Colonic mucosa (tissue), 4 donors: ENCODE measurements at places on chromosomes 7 and 10. TPM values are rescaled to one million over a fixed set of nuclear protein-coding genes. Genes with fewer than 3 reads are reported as not detected.

DNA sequence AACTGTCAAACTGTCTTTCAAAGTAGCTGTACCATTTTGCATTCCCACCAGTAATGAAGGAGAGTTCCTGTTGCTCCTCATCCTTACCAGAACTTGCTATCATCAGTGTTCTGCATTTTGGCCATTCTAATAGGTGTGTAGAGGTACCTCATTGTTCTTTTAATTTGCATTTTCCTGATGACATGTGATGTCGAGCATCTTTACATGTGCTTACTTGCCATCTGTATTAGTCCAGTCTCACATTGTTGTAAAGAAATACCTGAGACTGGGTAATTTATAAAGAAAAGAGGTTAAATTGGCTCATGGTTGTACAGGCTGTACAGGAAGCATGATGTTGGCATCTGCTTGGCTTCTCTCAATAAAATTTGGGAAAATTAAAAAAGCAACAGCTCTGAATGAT is 38.7 kb upstream of the EEPD1 start:
- DNase-seq = no peak

- no peak for DNase-seq
Observed at GRCh38 chr7:138546064-138546619, 86.1 kb downstream of the TRIM24 start.

DNA sequence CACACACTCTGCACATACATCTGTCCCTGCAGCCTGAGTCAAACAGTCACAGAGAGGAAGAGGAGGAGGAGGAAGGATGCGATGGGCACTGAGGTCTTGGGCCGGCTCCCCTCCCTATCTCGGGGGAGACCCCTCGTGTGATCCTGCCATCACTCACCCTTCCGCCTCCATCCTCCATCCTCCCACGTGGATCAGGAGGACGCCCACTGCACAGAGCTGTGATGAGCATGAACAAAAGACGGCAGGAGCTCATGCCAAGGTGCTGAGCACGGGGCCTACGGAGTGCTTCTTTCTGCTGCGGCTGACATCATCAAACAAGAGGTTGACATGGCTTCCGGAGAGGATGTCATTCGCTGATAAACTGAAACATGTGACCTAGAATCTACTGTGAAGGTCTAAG is 68.0 kb downstream of the DIP2C start:
- DNase-seq = no peak

GRCh38 chr7:73577627-73578341 is 595 bp downstream of the TBL2 start:
- DNase-seq = peak; percentile 43

- no peak for DNase-seq
Observed at GRCh38 chr10:77111611-77112550, 525.7 kb downstream of the KCNMA1 start.

DNA sequence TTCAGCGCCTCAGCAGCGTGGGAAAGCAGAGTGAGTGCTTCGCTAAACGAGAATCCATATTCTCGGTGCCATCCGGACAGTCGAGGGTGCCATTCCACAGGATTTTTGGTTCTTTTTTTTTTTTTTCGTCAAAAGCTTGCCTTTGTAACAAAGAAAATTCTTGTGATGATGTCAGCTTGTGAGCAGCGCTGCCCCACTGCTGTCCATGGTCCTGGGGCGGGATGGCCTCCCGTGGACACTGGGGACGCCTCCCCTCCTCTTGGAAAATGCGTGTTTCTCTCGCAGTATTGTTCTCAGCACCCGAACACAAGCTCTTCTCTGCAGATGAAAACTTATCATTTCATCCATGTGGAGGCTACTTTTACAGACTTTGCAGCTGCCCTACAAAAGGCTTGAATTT is 477.4 kb downstream of the TCERG1L start:
- no peak for DNase-seq

DNA sequence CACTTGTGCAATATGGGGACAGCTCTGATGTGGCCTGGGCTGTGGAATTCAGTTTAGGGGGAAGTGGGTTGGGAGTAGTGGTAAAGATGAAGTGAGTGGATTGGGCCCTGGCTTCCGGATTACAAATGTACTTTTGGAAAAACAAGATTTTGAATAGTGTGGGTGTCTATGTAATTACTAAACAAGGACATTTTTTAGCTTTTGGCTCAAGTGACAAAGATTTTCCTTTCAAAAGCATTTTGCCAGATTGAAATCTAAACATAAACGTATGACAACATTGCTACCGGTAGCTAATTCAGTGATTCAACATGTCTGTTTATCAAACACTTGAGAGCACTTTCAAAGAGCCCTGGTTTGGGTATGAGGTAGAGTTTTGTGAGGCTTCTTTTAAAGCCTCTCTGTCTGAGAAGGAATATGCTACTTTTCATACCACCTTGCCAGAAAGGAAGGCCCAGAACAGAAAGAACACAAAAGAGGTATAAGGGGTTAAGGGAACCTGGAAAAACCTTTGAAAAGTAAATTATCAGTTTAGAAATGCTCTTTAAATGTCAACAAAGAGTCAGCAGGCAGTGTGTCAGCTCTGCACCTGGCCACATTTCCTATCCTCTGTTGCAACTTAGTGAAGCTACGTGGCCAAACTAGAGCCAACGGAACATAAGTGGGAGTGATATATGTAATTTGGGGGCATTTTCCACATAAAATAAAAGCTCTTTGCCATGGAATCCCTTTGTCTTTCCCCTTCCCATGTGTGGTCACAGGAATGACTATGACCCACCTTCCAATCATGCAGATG is 516.1 kb downstream of the NRG3 start:
- DNase-seq = no peak

GRCh38 chr10:35396560-35397434 is 60.5 kb downstream of the CCNY start:
- DNase-seq = no peak

The SEPTIN7 gene
- 164 TPM for total RNA-seq

DNA sequence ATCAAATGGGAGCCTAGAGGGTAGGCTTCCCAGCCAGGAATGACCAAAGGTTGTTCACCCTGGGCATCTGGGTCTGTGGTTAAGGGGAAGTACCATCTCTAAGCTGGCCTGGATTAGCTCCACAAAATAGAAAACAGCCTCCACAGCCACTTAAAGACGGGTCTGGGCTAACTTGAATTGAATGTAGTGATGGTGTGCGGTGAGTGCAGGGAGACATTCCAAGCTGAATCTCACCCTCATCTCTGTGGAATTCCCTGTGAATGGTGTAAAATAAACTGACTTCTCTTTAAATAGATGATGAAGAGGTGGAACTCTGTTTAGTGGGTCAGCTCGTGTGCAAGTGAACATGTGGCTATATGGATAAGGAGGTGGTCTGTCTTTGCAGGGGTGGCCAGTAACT is 251.0 kb downstream of the DYNC1I1 start:
- DNase-seq = no peak

The HERPUD2 gene
- 20.2 TPM for total RNA-seq

The GPC2 gene
- 4.0 TPM for total RNA-seq

The DNAJC9 gene
- 34.8 TPM for total RNA-seq

DNA sequence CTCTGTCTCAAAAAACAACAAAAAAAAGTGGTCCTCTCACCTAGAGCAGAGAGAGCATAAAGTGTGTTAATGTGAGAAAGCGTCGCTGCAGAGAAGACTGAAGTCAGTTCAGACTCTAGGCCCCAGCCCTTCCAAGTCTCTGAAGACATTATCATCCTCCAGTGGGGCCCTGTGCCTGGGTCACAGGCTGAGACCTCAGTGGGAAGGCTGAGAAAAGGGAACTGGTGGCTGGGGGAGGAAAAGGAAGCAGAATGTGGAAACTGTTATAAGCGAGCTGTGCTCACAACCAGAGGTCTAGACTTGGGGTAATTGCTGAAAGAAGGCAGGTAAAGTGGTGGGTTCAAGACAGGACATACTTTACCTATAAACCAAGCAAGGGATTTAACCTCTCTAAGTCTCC is 4.9 kb upstream of the RRP12 start:
- DNase-seq = no peak

The AKR1C4 gene
- total RNA-seq = not detected

- no peak for DNase-seq
Observed at GRCh38 chr10:31605861-31606525, 287.0 kb downstream of the ZEB1 start.

DNA sequence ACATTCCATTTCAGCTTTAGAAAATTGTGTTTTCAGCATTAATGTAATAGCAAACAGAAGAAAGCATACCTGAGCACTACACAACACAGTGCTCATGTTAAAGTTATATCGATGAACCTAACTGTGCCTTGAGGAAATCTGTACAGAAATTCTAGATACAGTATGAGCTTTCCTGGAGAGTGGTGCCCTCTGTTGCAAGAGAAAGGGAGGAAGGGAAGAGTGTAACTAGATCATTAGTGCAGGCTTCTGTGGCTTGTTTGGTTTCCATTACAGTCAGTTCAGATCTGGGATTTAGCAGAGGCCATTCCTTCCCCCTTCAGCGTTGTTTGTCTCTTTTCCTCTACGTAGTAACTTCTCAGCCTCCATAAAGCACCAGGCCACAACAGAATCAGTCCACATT is 139.7 kb downstream of the HTR7 start:
- no peak for DNase-seq

GRCh38 chr10:42971251-42971599 is 105.6 kb upstream of the RET start:
- DNase-seq = no peak

DNA sequence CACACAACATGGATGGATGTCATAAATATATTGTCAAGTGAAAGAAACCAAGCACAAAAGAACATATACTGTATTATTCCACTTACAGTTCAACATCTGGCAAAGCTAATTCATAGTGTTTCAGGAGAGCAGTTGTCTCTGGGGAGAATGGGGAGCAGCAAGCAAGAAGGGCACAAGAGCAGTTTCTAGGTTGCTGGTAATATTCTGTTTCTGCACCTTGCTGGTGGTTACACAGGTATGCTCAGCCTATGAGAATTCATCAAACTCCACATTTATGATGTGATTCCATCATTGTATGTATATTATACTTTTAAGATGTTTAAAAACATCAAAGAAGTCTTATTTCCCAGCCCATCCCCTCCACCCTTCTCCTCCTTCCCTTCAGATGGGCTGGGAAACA is 18.1 kb upstream of the PALS2 start:
- no peak for DNase-seq

The LIPM gene
- total RNA-seq = not detected

The PRPS1L1 gene
- total RNA-seq = not detected

GRCh38 chr10:87750817-87751216 is 67.2 kb downstream of the ATAD1 start:
- no peak for DNase-seq

GRCh38 chr10:1134156-1134555 is 78.0 kb downstream of the WDR37 start:
- no peak for DNase-seq

- DNase-seq = no peak
Observed at GRCh38 chr10:75466001-75466400, 34.6 kb downstream of the LRMDA start.

DNA sequence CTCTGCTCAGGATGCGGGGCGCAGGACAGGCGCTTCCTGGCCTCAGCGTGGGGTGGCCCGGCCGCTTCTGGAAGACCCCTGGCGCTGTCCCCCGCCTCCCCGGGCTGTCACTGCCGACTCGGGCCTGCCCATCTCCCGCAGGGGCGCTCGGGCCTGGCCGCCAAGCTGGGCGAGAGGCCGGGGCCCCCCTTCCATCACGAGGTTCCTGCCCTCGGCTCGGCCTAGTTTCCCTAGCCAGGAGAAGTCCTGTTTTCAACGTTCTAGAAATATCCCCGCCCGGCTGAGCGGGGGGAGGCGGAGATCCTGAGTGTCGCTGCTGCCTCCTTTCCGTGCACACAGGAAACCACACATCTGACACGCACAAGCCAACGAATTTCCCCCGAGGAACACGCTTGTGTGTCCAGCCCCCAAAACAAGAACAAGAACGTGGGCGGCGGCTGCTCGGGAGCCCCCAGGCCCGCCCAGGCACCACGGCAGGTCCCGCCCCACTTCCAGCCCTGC is 33.7 kb downstream of the AP5Z1 start:
- DNase-seq = no peak

The NUTM2A gene
- total RNA-seq = 0.62 TPM

The TUBAL3 gene
- 39.6 TPM for total RNA-seq

- DNase-seq = no peak
Observed at GRCh38 chr10:103117247-103117646, 75.8 kb downstream of the NT5C2 start.

- DNase-seq = no peak
Observed at GRCh38 chr7:134771889-134772288, 7.5 kb upstream of the CALD1 start.

The ANKRD30A gene
- not detected for total RNA-seq

The SPAM1 gene
- not detected for total RNA-seq

- no peak for DNase-seq
Observed at GRCh38 chr10:119132521-119133345, 28.8 kb downstream of the DENND10 start.

The NXPH1 gene
- total RNA-seq = 0.30 TPM

The PAX4 gene
- total RNA-seq = 0.88 TPM

DNA sequence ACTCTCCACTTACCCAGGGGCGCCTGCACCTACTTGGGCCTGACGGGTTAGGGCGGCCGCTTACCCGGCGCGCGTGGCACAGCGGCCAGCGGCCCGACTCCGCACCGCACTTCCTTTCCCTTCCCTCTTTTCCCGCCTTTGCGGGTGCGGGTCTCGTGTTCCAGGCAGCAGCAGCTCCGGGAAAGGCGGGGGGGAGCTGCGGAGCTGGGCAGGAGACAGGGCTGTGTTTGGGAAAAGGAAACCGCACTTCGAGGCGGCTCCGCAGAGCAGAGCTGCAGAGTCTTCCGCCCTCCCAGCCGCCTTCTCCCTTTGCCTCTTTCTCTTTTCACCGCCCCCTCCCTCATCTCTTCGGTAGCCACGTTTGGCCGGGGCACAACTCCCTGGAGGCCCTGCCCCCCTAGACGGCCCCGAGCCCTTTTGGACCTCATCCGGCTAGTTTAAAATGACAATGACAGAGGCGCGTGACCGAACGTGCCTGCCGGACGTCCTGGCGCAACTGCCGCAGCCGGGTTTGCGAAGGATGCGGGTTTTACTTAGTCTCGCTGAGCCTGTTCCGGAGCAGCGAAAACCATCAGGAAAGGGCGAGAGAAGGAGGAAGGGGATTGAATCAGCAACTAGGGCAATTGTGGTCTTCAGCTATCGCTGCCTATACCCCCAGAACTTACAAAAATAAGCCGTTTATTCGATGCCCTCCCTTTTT is 7.9 kb upstream of the PAX2 start:
- no peak for DNase-seq

DNA sequence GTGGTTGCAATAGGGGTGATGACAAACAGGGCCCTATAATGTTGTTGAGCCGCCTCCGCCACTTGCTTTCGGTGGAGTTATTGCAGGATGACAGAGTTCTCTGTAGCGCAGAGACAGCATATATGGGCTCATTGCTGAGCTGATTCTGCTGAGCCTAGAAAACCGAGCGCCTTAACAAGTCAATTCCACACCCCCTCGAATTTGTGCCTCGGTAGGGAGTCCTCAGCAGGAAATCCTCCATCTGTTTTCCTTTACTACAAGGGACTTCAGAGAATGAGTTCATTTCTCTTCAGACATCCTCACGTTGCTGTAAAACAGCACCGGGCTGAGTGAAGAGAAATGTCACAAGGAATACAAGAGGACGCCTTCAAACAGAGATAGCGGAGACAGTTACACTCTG is 90.7 kb upstream of the KIAA1217 start:
- no peak for DNase-seq

DNA sequence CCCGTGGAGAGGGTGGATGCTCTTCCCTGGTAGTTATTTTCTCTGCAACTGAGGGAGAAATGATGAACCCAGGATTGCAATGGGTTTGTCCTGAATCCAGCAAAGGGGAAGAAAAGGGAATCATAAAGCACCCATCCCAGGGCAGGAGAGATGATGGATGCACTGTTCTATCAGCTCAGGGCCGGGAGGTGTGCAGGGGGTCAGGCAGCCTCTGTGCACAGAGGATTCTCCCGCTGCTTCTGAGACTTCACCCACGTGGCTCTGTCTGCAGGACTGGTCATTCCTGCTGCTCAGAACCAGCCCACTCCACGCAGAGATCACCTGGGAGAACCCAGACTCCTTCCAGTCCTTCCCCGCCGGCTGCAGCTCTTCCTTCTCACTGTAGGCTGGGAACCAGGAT is 70.7 kb downstream of the RBAK start:
- no peak for DNase-seq
